Neural cell (in vitro differentiated cells): ENCODE measurements at places on chromosomes 7 and 10. TPM values are rescaled to one million over a fixed set of nuclear protein-coding genes. Genes with fewer than 3 reads are reported as not detected.

Gene SRI
- 82.5 and 97.2 TPM in 2 replicates for polyA plus RNA-seq

Gene LMOD2
- not detected in 2 replicates for polyA plus RNA-seq

Gene TMEM184A
- polyA plus RNA-seq: 0.12 TPM in 1 of 2 replicates, not detected in the other

Gene UNCX
- 1.6 TPM in 2 replicates for polyA plus RNA-seq

Gene EFCAB10
- 0.58 TPM in 1 of 2 replicates, not detected in the other for polyA plus RNA-seq

Gene SEPHS1
- polyA plus RNA-seq: 61.0 and 76.3 TPM in 2 replicates

Gene VWDE
- 0.27 and 0.48 TPM in 2 replicates for polyA plus RNA-seq

Gene CRCP
- 53.6 and 65.9 TPM in 2 replicates for polyA plus RNA-seq

Gene KIAA1549
- polyA plus RNA-seq: 14.1 and 14.8 TPM in 2 replicates

Gene OR2A7
- not detected in 2 replicates for polyA plus RNA-seq

Gene SRRM3
- 34.9 and 36.3 TPM in 2 replicates for polyA plus RNA-seq

Gene HMX2
- polyA plus RNA-seq: not detected in 2 replicates

Gene HOXA3
- polyA plus RNA-seq: not detected in 2 replicates

Gene RFC2
- 20.9 and 35.3 TPM in 2 replicates for polyA plus RNA-seq

Gene ZNF282
- polyA plus RNA-seq: 17.7 and 23.3 TPM in 2 replicates

Gene CPEB3
- polyA plus RNA-seq: 17.9 and 20.0 TPM in 2 replicates

Gene CELF2
- polyA plus RNA-seq: 49.9 and 55.5 TPM in 2 replicates

Gene MYO3A
- polyA plus RNA-seq: 3.0 and 4.1 TPM in 2 replicates

Gene MYPN
- polyA plus RNA-seq: not detected in 2 replicates

Gene C10orf71
- not detected in 2 replicates for polyA plus RNA-seq

Gene ARHGAP19
- 5.2 and 8.3 TPM in 2 replicates for polyA plus RNA-seq

Gene ANK3
- 93.0 and 114 TPM in 2 replicates for polyA plus RNA-seq

Gene CRPPA
- polyA plus RNA-seq: 0.05 and 0.12 TPM in 2 replicates

Gene MCM10
- 0.63 and 0.70 TPM in 2 replicates for polyA plus RNA-seq

Gene NPSR1
- polyA plus RNA-seq: not detected in 2 replicates

Gene NSMCE4A
- 133 and 138 TPM in 2 replicates for polyA plus RNA-seq

Gene SKAP2
- 3.6 and 3.7 TPM in 2 replicates for polyA plus RNA-seq

Gene PNLIPRP2
- polyA plus RNA-seq: not detected in 2 replicates

Gene TBRG4
- polyA plus RNA-seq: 52.8 and 75.3 TPM in 2 replicates

Gene CYP3A4
- not detected in 2 replicates for polyA plus RNA-seq

Gene MYOZ1
- 0.61 TPM in 1 of 2 replicates, not detected in the other for polyA plus RNA-seq

Gene CFAP70
- 5.8 and 7.3 TPM in 2 replicates for polyA plus RNA-seq

Gene CNPY1
- 0.36 and 4.2 TPM in 2 replicates for polyA plus RNA-seq

Gene CALML5
- polyA plus RNA-seq: not detected in 2 replicates

Gene MRLN
- not detected in 2 replicates for polyA plus RNA-seq

Gene PBLD
- polyA plus RNA-seq: 6.4 and 6.7 TPM in 2 replicates

Gene ITIH5
- 0.28 TPM in 1 of 2 replicates, not detected in the other for polyA plus RNA-seq

Gene NEURL1
- polyA plus RNA-seq: 12.3 and 15.7 TPM in 2 replicates

Gene CFAP58
- polyA plus RNA-seq: 0.10 TPM in 1 of 2 replicates, not detected in the other

Gene CACNB2
- polyA plus RNA-seq: 14.3 and 16.4 TPM in 2 replicates

Gene HECW1
- 11.7 and 13.8 TPM in 2 replicates for polyA plus RNA-seq

Gene CDK13
- 27.0 and 29.6 TPM in 2 replicates for polyA plus RNA-seq

Gene SEMA3C
- polyA plus RNA-seq: 377 and 386 TPM in 2 replicates

Gene ASZ1
- not detected in 2 replicates for polyA plus RNA-seq

Gene CALD1
- polyA plus RNA-seq: 7.0 and 8.0 TPM in 2 replicates

Gene MRM2
- 20.2 and 21.4 TPM in 2 replicates for polyA plus RNA-seq

Gene PLAU
- 1.1 and 1.5 TPM in 2 replicates for polyA plus RNA-seq

Gene PDE1C
- polyA plus RNA-seq: 6.6 and 8.2 TPM in 2 replicates

Gene FRAT1
- polyA plus RNA-seq: 10.8 and 12.1 TPM in 2 replicates

Gene USP54
- 12.7 and 18.4 TPM in 2 replicates for polyA plus RNA-seq

Gene LIPN
- not detected in 2 replicates for polyA plus RNA-seq

Gene GNGT1
- polyA plus RNA-seq: not detected in 2 replicates

Gene FKBP6
- polyA plus RNA-seq: not detected in 2 replicates

Gene CNTNAP2
- polyA plus RNA-seq: 275 and 276 TPM in 2 replicates

Gene GPRIN2
- 7.1 and 10.5 TPM in 2 replicates for polyA plus RNA-seq
